CD4-positive, alpha-beta T cell treated with Interferon gamma for 1 hour (primary cell): ENCODE measurements at places on chromosomes 7 and 10.

- DNase-seq, result no peak
Measured at GRCh38 chr10:83553366-83553765, 585.9 kb upstream of the GHITM start.

DNA sequence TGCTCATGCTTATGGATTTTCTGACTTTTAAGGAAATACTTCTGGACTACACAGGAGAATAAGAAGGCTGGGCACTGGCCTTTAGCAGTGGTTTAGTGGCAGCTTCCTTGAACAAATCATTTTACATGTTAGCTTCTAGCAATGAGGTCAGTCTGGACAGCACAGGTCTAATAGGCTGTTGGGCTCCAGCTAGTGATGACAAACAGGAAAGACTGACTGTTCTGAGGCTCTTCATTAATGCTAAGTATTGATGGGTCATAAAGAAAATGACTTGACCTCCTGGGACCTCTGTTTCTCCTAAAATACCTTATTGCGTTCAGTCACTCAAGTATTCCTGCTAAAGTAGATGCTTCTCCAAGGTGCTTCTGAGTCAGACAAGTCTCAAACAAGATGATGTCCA is 4.9 kb upstream of the RHOBTB1 start:
- no peak for DNase-seq

GRCh38 chr7:125681508-125681907 is 751.9 kb upstream of the POT1 start:
- no peak for DNase-seq

DNA sequence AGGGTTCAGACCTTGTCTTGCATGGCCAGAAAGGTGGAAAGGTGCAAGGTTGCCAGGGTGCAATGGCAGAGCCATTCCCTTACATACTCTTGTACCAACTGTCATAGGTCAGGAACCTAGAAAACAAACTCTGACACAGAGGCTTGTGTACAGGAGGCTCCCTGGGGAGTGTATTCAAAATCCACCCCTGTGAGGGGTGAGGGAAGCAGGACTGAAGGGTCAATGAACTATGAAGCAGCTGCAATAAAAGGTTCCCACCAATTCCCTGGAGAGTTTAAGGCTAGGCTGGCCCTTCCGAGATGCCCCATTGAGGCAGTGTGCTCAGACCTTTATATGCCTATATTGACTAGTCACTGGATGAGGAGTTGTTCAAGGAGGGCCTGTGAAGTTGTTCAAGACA is 13.9 kb upstream of the CUZD1 start:
- no peak for DNase-seq

- no peak for DNase-seq
Measured at GRCh38 chr10:21572578-21572977, 38.5 kb downstream of the MLLT10 start.

DNA sequence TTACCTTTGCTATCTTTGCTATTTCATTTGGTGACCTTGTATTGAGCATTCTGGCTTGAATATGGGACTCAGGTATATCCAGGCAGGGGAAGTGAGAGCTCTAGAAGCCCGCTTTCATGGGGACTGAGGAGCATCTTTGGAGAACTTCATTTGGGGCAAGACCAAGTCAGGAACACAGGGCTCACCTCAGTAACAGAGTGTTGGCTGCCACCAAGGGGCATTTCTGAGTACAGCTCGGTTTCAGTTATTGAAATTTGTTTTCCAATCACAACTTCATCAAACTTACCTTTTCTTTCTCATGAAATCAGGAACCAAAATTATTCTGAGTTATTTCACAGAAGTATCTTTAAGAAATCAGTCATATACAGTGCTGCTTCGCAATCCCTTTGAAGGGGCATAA is 337.2 kb downstream of the C7orf25 start:
- DNase-seq, result no peak

GRCh38 chr10:79185067-79185774 is 116.5 kb downstream of the ZMIZ1 start:
- DNase-seq, result no peak

- no peak for DNase-seq
Measured at GRCh38 chr10:26755443-26755903, 58.0 kb downstream of the PDSS1 start.
